ENCODE measurements at places on chromosomes 5 and 9.
A peak's percentile ranks its signal among the peaks of the same experiment; 100 is the strongest.

DNA sequence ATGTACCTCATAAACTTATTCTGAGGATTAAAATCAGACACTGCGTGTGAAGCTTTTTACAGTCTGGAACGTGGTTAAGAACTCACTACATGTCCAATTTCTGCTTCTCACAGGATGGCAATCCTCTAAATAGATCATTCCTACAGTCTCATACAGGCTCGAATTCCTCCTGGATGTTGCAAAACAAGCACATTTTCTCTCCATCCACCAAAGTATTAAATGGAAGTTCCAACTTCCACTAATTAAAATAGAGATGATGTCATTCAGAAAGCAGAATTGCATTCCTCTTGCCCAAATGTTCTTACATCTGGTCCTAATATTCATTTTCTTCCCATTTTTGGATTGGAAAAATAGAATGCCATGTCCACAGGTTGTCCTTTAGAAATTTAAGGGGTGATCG lies 145.5 kb upstream of the PCA3 start:
- DNase-seq, result no peak

DNA sequence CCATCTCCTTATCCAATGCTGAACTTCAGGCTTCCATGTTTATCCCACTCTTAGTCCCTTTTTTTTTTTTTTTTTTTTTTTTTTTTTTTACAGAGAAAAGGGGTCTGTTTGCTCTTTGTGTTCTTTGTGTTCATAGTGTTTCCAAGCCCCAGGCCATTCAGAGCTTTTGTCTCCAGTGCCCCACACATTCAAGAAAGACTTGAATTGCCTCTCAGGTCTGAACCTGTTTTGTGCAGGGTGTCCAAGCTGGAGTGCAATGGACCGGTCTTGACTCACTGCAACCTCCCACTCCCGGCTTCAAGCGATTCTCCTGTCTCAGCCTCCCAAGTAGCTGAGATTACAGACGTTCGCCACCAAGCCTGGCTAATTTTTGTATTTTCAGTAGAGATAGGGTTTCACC lies 191.2 kb downstream of the PALM2AKAP2 start:
- no peak for DNase-seq

GRCh38 chr5:89349246-89349980 lies 466.4 kb upstream of the MEF2C start:
- DNase-seq, result no peak

DNA sequence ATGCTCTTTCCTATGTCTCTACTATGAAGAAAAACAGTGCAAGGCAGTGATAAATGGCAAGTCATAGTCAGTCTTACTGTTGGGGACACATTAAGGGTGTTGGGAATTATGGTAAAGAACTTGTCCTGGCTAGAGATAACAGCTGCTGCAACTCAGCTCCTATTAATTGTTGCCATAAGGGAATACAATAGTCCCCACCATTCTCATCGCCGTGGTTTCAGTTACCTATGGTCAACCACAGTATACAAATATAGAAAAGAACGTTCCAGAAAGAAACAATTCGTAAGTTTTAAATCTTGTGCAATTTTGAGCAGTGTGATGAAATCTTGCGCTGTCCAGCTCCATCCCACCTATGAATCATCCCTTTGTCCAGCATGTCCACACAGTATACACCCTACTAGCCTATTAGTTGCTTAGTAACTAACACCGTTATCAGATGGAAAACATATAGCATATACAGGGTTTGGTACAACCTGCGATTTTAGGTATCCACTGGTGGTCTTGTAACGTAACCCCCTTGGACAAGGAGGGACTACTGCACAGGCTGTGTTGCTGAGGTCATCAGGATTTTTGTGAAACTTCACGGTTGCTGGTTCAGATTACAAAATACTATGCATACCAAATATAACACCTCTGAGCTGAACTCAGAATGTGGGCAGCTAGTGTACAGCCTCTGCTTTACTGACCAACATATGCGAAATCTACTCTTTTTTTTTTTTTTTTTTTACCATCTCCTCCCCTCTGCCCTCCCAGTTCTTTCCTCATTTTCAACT lies 53.5 kb downstream of the ZFR start:
- DNase-seq, result no peak

DNA sequence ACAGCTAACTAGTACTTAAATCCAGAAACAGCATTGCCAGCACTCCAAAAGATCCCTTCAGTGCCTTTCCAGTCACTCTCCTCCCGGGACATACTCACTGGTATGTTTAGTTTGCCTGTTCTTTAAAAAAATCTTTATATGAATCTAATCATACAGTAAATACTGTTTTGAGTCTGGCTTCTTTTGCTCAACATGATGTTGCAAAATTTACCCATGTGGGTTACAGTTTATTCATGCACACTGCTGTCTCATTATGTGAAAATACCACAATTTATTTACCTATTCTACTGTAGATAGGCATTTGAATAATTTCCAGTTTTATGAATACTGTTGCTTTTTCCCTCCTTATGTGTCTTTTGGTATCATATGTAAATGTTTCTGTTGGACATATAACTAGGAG lies 13.5 kb downstream of the NDFIP1 start:
- DNase-seq, result no peak

DNA sequence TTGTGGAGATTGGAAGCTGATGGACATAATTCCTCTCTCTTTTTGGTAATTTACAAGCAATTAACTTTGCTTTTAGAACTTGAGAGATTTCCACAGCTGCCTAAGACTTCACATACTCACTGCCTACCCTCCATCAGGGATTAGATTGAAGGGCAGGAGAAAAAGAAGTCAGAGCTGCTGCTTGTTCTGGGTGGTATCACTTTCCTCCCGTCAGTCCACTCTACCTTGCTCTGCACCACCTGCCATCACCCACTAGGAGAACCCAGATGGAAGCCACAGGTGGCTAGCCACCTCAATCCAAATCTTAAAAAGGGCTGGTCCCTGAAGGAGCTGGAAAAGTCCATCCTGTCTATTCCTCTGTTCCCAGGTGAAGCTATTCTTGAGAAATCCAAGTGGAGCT lies 10.5 kb downstream of the IRF1 start:
- peak; percentile 55 for DNase-seq

All from CD4-positive, alpha-beta T cell treated with Interleukin-12 subunit alpha and Interleukin-12 subunit beta, for 1 hour (primary cell).